HT1080 (cell line): ENCODE measurements at places on chromosomes 5 and 9.

DNA sequence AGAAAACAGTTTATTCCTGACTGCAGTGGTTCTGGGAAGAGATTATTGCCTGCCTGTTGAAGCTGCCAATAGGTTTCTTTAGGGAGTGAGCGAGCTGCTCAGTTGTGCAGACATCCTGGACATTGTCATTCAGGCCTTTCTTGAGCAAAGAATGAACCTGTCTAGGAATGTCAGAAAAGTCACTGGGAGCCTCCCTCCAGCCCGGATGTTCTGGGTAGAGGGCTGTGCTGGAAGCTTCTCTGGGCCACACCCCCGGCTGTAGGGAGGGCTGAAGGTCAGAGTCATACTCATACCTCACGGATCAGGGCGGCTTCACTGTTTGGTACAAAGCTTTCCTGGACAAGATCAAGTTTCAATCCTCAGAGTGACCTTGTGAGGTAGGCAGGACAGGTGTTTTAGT is 33.4 kb upstream of the TBC1D2 start:
- no peak for DNase-seq

DNA sequence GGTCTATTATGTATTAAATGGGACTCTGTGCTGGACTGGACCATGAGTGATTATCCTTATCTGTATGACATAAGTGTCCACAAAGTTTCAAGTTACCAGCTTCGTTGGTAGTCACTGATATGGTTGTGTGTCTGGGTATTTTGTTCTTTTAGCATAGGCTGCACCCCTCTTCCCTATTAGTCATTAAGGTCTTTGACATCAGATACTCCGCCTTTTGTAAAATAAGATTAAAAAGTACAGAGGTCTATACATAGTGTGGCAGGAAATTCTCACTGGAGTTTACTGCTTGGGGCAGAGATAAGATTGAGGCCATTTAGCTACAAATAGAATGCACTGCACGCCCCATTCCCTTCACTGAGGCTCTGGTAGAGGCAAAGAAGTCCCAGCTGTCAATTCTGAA is 99.4 kb downstream of the TMEM215 start:
- DNase-seq, result no peak

- DNase-seq, result no peak
These were observed 7.2 kb downstream of the PDLIM4 start for GRCh38 chr5:132264546-132265335.

DNA sequence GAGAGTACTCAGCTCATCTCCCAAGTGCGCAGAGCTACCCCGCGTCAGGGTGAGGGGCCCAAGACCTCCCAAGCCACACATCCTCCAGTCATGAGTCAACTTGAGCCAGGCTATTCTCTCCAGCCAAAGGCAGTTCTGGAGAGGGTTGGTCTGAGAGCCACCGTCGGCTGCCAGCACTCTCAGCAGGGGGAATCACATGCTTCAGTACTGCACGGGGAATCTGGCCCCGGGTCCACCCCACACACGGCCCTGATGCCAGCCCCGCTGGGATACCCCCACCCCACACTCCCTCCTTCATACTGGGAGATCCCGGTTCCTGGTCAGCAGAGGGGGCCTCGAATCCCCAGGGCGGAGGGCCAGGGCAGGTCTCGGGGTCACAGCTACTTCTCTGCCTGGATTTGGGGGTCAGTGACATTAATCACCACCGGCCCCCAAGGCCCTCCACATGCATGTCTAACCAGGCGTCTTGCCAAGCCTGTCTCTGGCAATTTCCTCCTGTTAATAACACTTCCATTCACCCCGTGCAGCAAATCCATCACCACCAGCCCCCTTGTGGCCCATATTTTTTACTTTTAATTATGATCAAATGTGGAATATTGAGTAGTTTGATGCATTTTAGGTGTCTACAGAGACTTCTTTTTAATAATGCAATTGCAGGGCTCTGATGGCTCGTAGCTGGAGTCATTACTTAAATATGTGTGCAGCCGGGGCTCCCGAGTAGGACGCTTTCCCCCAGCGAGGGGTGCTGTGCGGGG is 102.9 kb upstream of the PPP1R26 start:
- no peak for DNase-seq

DNA sequence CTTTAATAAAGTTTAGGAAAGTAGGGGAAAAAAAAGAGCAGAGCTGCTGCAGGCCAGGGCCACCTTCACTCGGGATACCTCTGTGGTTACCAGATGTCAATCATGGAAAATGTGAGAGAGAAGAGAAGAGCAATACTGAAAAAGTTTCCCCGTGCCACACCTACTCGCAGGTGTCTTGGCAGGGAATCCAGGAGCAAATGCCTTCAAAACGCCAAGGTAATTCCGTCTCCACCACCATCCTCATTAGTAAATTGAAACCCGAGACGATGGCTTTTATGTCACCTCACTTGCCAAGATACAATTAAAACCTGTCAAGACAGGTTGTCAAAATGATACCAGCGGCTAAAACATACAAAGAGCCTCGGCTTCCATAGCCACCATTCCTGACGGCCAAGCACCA is 49.7 kb downstream of the FAM81B start:
- no peak for DNase-seq

GRCh38 chr5:593511-593910 is 18.6 kb upstream of the CEP72 start:
- DNase-seq, result no peak
